ENCODE measurements at places on chromosomes 11 and 22.

DNA sequence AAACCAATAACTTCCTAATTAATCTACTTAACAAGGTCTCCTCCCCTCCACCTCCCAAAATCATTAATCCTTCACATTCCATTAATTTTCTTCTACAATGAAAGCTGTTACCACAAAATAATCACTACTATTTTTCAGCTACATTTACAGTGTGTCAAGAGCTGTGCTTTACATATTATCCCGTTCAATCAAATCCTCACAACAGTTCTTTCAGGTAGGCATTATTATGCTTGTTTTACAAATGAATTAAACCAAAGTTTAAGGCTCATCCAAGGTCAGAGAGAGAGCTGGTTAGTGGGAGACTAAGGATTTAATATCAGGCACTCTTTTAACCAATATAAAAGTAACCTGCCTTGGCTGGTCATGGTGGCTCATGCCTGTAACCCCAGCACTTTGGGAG, 107.4 kb downstream of the SIK3 start:
- no peak for DNase-seq
- no peak overlapping the region for H3K4me3 ChIP-seq
- no peaks in the 10 kb centered on the region for H3K27me3 ChIP-seq
- H3K4me1 ChIP-seq = peaks cover 47% of the 10 kb centered on the region
- peak overlapping the region; percentile 29 for H3K27ac ChIP-seq
- H3K36me3 ChIP-seq = no peaks in the 10 kb centered on the region

DNA sequence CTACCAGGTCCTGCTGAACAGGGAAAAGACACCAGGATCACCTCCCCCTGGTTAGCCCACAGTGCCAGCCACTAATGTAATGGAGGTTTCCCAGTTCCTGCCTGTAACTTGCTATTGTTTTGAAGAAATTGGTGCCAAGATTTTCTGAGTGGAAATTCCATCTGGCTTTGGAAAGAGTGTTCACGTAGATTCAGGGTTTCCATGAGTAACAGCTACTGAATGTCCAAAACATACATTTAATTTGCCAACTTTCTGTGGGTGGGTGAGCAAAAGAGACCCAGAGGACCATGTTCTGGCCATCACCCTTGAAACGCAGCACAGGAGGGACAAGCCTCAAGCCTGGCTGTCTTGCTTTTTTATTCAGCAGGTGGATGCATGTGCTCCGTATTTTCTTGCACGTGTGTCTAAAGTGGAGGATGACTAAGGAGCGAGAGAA, 8.8 kb upstream of the DKK3 start:
- peaks cover 28% of the 10 kb centered on the region for H3K4me1 ChIP-seq
- no peak overlapping the region for H3K4me3 ChIP-seq
- H3K27me3 ChIP-seq = no peaks in the 10 kb centered on the region
- no peak for DNase-seq
- H3K27ac ChIP-seq = no peak overlapping the region

- H3K27me3 ChIP-seq = peaks cover 6% of the 10 kb centered on the region
- no peaks in the 10 kb centered on the region for H3K4me1 ChIP-seq
- H3K27ac ChIP-seq = no peak overlapping the region
- no peak overlapping the region for H3K4me3 ChIP-seq
- no peaks in the 10 kb centered on the region for H3K36me3 ChIP-seq
- DNase-seq = no peak
Observed at GRCh38 chr11:77203901-77204753, 76.1 kb downstream of the MYO7A start.

DNA sequence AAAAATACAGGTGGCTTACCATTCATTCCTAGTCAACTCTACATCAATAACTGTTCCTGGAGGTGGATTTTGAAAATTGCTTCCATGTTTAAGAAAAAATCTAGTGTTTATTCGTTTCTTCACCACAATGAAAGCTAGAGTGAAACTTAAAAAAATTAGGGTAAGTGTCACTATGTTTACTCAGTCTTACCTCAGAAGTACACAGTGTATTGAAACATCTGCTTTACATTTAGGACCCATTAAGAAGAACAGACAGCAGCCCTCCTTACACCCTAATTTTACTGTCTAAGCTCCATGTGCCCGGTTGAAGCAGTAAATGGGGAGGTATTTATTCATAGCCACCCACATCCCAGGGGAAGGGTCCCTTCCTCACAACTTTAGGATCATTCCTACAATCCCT, 51.4 kb downstream of the PIWIL3 start:
- no peak overlapping the region for H3K27ac ChIP-seq
- H3K36me3 ChIP-seq = no peaks in the 10 kb centered on the region
- H3K27me3 ChIP-seq = no peaks in the 10 kb centered on the region
- no peak for DNase-seq

- no peaks in the 10 kb centered on the region for H3K4me1 ChIP-seq
- H3K27ac ChIP-seq = no peak overlapping the region
- no peak overlapping the region for H3K4me3 ChIP-seq
- no peaks in the 10 kb centered on the region for H3K27me3 ChIP-seq
- DNase-seq = no peak
Observed at GRCh38 chr22:42814215-42814614, 42.9 kb downstream of the ARFGAP3 start.

GRCh38 chr11:36010010-36010740, 66.3 kb downstream of the LDLRAD3 start:
- no peak overlapping the region for H3K4me3 ChIP-seq
- no peak for DNase-seq
- no peaks in the 10 kb centered on the region for H3K27me3 ChIP-seq
- peaks cover 6% of the 10 kb centered on the region for H3K4me1 ChIP-seq

- no peak overlapping the region for H3K27ac ChIP-seq
- H3K36me3 ChIP-seq = no peaks in the 10 kb centered on the region
- H3K4me1 ChIP-seq = peaks cover 39% of the 10 kb centered on the region
- no peak overlapping the region for H3K4me3 ChIP-seq
Observed at GRCh38 chr11:34341096-34341495, 16.7 kb downstream of the ABTB2 start.

DNA sequence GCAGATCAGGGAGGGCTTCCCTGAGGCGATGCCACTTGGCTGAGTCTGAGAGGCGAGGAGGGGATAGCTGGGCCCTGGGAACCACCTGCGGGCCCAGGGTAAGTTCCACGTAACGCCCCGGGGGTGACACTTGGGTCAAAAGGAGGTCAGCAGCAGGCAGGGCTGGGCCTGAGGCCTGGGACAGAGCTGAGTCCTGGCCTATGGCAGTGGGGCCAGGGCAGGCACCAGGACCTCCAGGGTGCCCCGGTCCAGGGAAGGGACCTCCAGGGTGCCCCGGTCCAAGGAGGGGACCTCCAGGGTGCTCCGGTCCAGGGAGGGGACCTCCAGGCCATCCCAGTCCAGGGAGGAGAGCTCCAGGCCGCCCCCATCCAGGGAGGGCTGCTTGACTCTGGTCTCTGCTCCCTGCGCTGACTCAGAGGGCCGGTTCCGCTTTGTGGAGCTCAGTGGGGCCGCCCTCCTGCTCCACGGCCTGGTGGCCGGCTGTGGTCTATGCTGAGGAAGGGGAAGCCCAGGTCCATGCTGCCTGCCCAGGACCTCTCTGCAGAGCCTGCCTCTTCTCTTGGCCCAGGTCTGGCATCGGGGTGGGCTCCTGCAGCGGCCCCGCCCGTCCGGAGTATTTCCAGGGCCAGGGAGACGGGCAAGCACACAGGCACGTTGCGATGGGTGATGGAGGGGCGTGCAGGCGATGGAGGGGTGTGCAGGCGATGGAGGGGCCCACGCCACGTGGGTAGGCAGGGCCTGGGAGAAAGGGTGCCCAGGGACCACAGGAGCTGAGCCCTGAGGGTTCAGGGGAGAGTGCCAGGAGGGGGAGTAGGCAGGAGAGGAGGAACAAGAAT, 19.5 kb upstream of the WNT7B start:
- no peaks in the 10 kb centered on the region for H3K4me1 ChIP-seq
- no peak overlapping the region for H3K27ac ChIP-seq
- H3K4me3 ChIP-seq = no peak overlapping the region
- no peaks in the 10 kb centered on the region for H3K36me3 ChIP-seq

GRCh38 chr11:11565636-11566035, 56.2 kb downstream of the GALNT18 start:
- no peak for DNase-seq
- no peak overlapping the region for H3K4me3 ChIP-seq
- peaks cover 6% of the 10 kb centered on the region for H3K27me3 ChIP-seq
- no peaks in the 10 kb centered on the region for H3K36me3 ChIP-seq
- H3K4me1 ChIP-seq = no peaks in the 10 kb centered on the region

DNA sequence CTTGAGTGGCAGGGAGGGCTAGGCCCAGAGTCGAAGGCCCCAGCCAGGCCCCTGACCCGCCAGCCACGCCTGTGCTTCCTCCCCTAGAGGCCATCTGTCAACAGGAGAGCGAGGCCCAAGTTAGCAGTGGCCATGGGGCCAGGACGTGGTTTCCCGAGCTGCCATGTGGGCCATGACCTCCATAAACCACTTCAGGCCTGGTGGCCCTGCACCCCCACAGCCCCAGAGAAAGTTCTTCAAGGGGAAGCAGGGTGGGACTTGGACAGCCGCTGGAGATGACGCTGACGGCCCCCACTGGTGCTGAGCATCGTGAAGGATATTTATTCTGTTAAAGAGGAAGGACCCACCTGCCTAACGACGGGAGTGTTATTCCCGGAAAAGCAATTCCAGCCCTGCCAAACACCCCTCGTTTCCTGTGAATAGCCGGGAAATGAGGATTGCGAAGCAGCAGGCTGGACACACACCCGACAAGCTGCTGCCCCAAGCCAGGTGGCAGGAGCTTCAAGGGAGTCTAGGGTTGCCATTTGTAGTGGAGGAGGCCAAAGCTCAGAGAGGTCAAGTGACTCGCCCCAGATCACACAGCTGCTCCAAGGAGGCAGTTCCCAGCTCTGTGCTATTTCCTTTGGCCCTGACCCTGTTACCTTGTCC, 12.8 kb downstream of the PRR5 start:
- no peak for DNase-seq
- no peaks in the 10 kb centered on the region for H3K27me3 ChIP-seq
- peaks cover 2% of the 10 kb centered on the region for H3K4me1 ChIP-seq
- peaks cover 4% of the 10 kb centered on the region for H3K36me3 ChIP-seq
- no peak overlapping the region for H3K4me3 ChIP-seq

GRCh38 chr11:1835671-1836010, 851 bp downstream of the SYT8 start:
- H3K4me3 ChIP-seq = no peak overlapping the region
- peaks cover 18% of the 10 kb centered on the region for H3K4me1 ChIP-seq
- no peak overlapping the region for H3K27ac ChIP-seq
- no peaks in the 10 kb centered on the region for H3K27me3 ChIP-seq
- no peaks in the 10 kb centered on the region for H3K36me3 ChIP-seq
- no peak for DNase-seq

DNA sequence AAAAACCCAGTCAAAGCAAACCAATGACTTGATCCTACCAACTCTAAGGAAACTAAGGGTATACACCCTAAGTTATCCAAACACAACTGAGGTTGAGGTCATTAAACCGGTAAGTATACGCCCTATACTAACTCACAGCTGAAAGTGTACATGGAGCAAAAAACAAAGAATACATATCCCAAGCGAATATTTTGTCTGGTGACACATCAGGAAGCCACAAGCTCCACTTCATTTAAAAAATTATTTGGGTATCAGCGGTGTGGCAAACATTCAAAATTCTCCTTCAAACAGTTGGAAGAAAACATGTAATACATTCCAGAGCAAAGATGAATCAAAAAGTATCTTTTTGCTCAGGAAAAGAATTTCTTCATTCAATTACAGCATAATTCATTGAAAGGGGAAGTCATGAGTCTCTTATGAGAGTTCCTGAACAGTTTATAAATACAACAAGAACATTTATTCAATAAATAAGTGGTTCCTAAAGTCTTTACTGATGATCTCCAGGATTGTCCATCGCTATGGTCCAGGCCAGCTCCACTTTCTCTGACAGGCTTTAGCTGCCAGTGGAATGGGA, 4.5 kb upstream of the JAML start:
- no peak for DNase-seq
- H3K27me3 ChIP-seq = no peaks in the 10 kb centered on the region
- no peaks in the 10 kb centered on the region for H3K4me1 ChIP-seq
- no peak overlapping the region for H3K4me3 ChIP-seq
- H3K36me3 ChIP-seq = peaks cover 6% of the 10 kb centered on the region

Data from progenitor cell of endocrine pancreas (in vitro differentiated cells).